AG20443 (cell line): ENCODE measurements at places on chromosomes 5 and 9.

DNA sequence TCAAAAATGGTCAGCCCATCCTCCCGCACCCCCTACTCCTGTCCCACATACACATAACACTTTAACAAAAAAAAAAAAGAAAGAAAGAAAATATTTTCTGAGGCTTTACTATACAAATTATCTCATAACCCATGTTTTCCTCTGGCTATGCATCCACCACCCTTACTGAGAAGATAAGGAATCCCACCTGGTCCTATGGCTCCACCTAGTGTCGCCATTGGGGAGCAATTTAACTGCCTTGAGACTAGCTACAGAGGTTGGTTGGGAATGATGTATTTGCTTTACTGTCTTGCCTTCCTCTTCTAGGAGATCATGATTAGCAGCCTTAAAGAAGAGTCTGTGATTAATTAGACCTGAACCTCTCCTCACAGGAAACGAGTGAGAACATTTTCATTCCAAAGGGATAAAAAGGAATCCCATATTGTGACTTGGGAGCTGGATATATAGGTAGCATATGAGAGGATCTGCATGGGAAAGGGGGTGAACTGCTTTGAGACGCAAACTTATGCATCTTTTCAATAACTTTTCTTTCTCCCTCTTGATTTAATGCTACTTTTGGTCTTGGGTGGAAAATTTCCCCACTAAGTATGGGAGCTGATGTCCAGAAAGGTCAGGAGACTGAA is 77.7 kb upstream of the SELENOP start:
- peak; percentile 68 for DNase-seq

DNA sequence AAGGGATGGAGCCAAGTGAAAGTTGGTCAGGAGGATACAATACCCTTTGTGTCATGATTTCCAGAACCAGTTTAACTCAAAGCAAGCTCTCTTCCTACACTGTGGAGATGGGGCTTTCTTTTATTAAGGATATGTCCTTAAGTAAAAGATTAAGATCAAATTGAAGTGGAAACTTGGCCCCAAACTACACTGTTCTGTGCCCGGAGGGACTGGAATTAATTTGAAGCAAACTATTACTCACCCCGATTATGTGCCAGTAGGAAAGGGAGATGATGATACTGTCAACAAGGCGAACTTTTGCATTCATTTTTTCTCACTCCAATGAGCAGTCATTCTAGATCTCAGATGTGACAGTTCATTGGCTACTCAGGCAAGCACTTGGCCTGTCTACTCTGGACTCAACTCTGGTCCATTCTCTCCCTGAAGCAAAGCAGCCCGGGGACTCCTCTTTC is 186.7 kb downstream of the NTRK2 start:
- peak; percentile 50 for DNase-seq

GRCh38 chr9:6566409-6567139 is 79.0 kb downstream of the GLDC start:
- peak; percentile 91 for DNase-seq

GRCh38 chr9:132350861-132351315 is 3.9 kb downstream of the SETX start:
- DNase-seq, result peak; percentile 20

DNA sequence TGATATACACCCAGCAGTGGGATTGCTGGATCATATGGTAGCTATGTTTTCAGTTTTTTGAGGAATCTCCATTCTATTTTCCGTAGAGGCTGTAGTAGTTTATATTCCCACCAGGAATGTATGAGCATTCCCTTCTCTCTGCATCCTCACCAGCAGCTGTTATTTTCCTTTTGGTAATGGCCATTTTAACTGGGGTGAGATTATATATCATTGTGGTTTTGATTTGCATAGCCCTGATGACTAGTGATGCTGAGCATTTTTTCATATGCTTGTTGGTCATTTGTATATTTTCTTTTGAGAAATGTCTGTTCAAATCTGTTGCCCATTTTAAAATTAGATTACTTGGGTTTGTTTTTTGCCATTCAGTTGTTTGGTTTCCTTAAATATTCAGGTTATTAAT is 11.2 kb upstream of the PPIC start:
- DNase-seq, result no peak

DNA sequence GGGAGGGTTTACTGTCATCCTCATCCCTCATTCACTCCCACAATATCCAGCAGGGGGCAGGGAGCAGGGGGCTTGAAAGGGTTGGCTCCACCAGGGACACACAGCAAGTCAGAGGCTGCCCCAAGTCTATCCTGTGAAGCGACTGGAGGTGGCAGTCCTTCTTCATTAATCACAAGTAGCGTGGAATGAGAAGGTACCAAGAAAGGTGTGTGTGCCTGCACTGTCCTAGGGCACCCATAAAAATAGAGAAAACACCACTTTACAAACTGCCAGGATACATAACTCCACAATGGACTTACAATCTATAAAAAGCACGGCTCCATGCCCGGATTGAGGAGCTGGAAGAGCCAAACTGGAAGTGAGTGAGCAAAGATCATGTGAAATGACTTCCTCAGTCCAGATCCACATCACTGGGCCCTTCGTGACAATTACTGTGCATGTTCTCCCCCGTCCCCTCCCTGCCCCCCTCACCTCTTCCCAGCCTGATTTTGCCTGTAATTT is 183.9 kb downstream of the SLIT3 start:
- DNase-seq, result no peak

- DNase-seq, result no peak
These were observed 57.4 kb downstream of the IRF1 start for GRCh38 chr5:132433141-132433540.

DNA sequence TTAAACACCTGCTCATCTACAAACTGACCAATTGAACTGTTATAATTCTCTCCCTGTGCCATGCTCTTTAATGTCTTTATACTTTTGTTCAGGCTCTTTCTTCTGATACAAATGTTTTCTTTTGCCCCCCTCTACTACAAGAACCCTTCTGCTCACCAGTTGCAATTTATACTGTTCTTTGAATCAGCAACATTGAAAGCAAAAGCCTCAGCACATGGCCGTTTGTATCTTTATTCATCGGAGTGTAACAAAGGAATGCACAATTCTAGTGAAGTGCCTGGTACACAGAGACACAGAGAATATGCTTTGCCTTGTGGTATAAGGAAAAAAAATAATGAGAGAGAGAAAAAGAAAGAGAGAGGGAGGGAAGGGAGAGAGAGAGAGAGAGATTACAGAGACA is 547.1 kb downstream of the CDH12 start:
- no peak for DNase-seq
